Stimulated activated CD8-positive, alpha-beta memory T cell treated with anti-CD3 and anti-CD28 coated beads, Interleukin-7, amount 100 ng/mL, for 1 hour (primary cell): ENCODE measurements at places on chromosomes 2 and 18.

- DNase-seq = no peak
These were observed 64.4 kb downstream of the ACTR2 start for GRCh38 chr2:65292106-65292400.

- DNase-seq = no peak
These were observed 43.1 kb downstream of the CPO start for GRCh38 chr2:206982360-206982955.

- DNase-seq = no peak
These were observed 17.2 kb downstream of the EPHA4 start for GRCh38 chr2:221554769-221555493.

DNA sequence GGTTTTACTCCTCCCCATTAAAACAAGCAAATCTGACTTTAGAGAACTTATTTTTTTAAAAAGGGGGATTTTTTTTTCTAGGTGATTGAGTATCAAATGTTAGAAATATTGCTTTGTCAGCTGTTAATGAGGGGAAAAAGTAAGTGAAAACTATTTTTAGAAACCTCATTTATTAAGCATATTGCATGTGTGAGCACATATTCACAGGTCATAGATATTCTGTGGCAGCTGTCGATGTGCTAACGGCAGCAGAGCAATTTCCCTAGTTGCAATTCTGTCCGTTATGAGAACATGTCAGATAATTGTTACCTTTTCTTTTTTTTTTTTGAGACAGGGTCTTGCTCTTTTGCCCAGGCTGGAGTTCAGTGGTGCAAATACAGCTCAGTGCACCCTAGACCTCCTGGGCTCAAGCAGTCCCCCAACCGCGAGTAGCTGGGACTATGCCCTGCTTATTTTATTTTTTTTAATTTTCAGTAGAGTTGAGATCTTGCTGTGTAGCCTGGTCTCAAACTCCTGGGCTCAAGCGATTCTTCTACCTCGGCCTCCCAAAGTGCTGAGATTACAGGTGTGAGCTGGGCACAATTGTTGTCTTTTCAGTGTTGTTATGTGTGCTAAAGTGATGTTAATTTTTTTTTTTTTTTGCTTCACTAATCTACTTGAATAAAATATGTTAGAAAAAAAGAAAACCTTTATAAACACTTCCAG is 69.8 kb downstream of the MTA3 start:
- DNase-seq = no peak

GRCh38 chr2:3759761-3760160 is 56.4 kb downstream of the DCDC2C start:
- no peak for DNase-seq

DNA sequence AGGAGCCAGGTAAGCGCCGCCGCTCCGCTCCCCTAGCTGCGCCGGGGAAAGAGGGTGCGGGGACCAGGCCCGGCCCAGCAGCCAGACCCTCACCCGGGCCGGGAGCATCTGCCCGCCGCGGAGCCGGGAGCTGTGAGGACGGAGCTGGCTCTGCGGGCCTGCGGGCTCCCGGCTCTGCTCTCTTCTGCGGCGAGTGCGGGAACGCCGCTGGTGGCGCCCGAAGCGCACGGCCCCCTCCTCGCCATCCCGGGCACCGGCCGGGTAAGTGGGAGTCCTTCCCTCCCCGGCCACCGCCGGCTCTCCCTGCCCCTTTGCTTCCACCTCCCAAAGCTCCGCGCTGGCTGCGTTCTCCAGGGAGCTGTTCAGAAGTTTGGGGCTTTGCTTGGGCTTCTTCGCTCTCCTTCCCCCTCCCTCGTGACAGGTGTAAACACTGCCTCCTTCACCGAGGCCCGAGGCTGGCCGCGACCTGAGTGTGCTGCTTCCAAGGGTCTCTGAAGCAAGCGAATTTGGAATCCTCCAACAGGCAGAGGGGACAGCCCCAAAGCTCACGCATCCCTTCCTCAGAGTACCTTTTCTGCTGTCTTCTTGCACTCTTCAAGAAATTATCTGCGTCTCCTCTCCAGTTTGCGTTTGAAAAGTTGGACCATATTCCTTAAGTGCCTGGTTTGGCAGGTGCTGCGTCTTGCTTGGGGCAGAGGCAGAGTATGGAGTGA is 632 bp downstream of the AFTPH start:
- DNase-seq = no peak

DNA sequence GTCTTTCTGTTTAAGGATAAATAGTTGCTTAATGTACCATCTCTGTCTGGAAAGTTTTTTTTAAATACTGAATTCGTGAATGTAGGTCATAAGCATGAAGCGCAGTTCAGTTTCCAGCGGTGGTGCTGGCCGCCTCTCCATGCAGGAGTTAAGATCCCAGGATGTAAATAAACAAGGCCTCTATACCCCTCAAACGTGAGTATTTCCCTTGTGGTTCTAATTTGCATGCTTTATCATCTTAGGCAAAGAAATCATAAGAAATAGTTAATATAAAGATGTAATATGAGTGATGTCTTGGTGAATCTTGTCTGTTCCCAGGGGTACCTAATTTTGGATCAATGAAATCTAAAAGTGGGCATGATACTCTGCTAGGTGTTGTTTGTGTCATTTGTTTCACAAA is 1.5 kb downstream of the NDC80 start:
- no peak for DNase-seq

DNA sequence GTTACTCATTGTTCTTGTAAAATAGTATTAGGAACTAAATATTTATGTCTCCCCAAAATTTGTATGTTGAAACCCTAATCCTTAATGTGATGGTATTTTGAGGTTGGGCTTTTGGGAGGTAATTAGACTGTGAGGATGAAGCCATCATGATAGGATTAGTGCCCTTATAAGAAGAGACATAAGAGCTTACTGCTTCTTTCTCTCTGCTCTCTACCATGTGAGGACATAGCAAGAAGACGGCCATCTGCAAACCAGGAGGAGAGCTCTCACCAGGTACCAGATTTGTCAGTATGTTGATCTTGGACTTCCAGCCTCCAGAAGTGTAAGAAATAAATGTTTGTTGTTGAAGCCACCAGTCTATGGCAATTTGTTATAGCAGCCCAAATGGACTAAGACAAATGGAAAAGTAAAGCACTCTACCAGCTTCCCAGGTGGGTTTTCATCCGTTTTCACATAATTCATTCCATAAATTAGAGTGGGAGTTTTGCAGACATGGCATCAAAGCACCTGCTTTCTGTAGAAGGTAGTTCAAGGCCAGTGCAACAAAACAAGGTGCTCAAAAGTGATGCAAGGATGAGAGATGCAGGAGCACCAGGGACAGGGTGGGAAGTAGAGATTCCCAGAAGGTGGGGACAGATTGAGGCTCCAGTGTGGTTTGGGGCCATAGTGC is 70.7 kb downstream of the MYCN start:
- DNase-seq = no peak

GRCh38 chr2:230362030-230362691 is 35.2 kb downstream of the SP140L start:
- no peak for DNase-seq

- no peak for DNase-seq
These were observed 608.8 kb downstream of the LRP1B start for GRCh38 chr2:141522048-141522447.

- no peak for DNase-seq
These were observed 145.0 kb downstream of the HDAC4 start for GRCh38 chr2:239255628-239256349.

DNA sequence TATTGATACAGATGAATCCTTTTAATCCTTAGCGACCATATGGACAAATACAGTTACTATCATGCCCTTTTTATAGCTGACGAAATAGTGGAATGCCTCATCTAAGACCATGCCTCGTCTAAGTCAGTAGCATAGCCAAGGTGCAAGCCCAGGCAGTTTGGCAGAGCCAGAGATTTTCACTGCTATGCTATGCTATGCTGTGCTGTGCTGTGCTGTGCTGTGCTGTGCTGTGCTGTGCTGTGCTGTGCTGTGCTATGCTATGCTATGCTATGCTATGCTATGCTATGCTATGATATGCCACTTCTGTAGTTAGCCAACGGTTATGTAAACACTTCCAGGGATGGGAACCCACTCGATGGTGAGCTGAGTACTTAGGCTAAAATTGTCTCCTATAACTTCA is 91.6 kb upstream of the MAP4K3 start:
- DNase-seq = no peak
